Activated naive CD8-positive, alpha-beta T cell treated with anti-CD3 and anti-CD28 coated beads for 36 hours (primary cell): ENCODE measurements at places on chromosomes 6 and 20. TPM values are rescaled to one million over a fixed set of nuclear protein-coding genes. Genes with fewer than 3 reads are reported as not detected.

DNA sequence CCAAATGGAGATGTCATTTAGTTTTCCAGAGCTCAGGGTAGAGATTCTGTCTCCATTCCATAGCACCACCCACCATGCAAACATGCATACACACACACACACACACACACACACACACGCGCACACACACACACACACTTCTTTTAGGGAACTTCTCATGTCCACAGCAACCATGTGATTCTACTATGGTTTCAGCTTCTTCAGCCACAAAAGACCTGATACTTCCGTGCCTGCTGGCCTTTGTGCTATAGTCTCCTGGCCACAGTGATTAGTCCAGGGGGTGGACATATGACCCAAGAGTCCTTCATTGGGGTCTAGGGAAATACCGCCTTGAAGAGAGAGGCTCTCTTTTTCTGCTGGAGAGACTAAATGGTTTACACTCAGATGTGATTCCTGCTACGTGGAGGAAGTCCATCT lies 53.5 kb downstream of the CARMIL1 start:
- DNase-seq, result no peak
- H3K4me3 ChIP-seq, result no peak overlapping the region
- no peaks in the 10 kb centered on the region for H3K27me3 ChIP-seq
- H3K4me1 ChIP-seq, result peaks cover 23% of the 10 kb centered on the region

DNA sequence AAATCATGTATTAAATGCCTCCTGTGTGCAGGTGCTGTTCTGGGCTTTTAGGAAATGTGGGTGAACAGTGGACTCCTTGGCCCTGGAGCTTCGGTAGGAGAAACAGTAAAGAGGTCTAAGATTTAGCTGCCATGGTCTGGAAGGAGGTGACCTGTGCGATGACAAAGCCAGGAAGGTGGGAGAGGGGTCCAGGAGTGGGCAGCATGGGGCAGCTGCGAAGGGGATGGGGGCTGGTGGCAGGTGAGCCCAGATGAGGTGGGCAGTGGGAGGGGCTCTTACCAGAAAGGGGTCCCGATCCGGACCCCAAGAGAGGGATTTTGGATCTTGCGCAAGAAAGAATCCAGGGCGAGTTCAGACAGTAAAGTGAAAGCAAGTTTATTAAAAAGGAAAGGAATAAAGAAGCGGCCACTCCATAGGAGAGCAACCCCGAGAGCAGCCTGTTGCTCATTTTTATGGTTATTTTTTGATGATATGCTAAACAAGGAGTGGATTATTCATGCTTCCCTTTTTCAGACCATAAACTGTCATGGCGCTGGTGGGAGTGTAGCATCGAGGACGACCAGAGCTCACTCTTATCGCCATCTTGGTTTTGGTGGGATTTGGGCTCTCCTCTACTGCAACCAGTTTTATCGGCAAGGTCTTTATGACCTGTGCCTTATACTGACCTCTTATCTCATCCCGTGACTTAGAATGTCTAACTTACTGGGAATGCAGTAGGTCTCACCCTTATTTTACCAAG lies 38.7 kb downstream of the PRR18 start:
- H3K27ac ChIP-seq, result no peak overlapping the region
- H3K36me3 ChIP-seq, result no peaks in the 10 kb centered on the region
- H3K27me3 ChIP-seq, result peaks cover 3% of the 10 kb centered on the region
- no peaks in the 10 kb centered on the region for H3K4me1 ChIP-seq

DNA sequence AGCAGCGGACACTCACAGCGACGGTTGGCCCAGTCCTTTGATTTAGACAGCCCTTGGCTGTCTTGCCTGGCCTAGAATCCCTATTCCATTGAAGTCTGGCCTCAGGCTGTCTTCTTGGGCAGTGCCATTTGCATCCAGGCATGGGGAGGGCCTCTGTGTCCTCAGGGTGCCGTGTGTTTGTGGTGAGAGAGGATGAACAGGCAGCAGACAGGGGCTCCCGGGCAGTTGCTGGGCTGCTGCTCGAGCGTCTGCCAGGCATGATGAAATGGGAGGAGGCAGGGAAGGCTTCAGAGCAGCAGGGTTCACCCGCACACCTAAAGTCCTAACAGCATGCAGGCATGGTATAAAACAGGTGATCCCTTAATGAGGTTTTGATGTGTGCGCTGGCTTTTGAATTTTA lies 126.9 kb downstream of the SOBP start:
- no peak overlapping the region for H3K4me3 ChIP-seq
- no peaks in the 10 kb centered on the region for H3K36me3 ChIP-seq
- peaks cover 38% of the 10 kb centered on the region for H3K4me1 ChIP-seq

DNA sequence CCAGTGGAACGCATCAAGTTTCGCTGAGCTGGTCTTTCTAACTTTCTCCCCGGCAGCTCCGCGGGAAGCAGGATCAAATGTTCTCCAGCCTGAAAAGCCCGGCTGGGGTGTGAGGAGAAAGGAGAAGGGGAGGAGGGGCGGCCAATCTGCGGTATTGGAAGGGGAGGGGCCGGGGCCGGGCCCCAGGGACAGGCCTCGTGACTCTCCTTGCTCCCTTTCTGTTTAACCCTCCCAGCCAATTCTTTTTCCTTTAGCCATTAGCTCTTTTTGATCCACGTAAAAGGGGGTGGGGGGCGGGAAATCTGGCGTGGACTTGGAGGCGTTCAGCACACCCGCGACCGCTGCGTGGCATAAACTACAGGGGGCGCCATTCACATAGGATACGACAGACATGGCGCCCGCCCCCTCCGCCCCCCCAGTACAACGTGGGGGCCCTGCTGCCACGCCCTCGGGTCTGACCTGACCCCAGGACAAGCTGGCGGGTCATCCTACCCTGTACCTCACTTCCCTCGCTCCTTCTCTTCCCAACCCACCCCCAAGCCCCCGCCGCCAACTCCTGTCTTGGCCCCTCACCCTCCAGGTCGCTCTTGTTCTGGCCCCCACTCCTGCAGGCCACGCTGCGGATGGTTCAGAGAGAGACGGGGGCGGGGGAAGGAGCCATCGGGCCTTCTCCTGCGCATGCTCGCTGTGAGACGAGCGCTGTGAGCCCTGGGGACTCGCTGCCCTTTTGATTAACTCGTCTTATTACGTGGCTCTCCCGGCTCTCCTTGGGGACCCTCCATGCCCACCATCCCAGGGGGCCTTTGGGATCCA lies 7.8 kb upstream of the MDGA1 start:
- DNase-seq, result peak; percentile 79
- peaks cover 7% of the 10 kb centered on the region for H3K4me1 ChIP-seq
- H3K27ac ChIP-seq, result peak overlapping the region; percentile 76
- H3K36me3 ChIP-seq, result no peaks in the 10 kb centered on the region
- H3K27me3 ChIP-seq, result peaks cover 1% of the 10 kb centered on the region
- H3K4me3 ChIP-seq, result peak overlapping the region; percentile 77

DNA sequence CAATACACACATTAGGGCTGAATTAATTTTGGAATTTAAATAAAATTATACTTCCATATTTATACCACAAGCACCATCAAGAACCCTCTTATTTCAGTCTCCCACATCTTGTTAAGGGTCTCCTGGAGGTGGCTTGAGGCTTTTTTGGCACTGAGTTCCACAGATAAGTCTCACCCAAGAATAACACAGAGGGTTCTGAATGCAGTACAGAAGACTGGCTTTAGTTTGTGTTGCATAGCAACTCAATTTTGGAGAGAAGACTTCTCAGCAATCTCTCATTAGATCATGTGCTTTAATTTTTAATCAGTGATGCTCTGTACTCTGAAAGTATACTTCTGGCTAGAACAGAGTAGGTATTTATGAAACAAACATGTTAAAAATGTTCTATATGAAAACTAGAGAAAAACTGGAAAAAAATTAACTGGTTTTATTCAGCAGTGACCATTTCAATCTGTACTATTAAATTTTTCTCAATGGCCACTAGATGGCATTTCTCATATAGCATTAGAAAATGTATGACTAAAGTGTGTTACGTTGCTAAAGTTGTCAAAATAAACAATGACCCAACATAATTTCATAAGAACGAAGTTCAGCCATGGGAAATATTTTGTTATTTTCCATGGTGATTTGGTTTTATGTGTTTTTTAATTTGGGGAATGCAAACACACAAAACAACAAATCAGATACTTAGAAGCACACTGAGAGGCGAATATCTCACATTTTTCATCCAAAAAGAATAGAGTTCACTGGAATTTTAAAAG lies 32.7 kb upstream of the MAP7 start:
- H3K4me3 ChIP-seq, result no peak overlapping the region
- no peak overlapping the region for H3K27ac ChIP-seq
- H3K27me3 ChIP-seq, result no peaks in the 10 kb centered on the region

GRCh38 chr20:61926796-61927192 lies 138.9 kb downstream of the TAF4 start:
- DNase-seq, result no peak
- no peak overlapping the region for H3K4me3 ChIP-seq
- H3K27ac ChIP-seq, result no peak overlapping the region
- H3K36me3 ChIP-seq, result no peaks in the 10 kb centered on the region
- no peaks in the 10 kb centered on the region for H3K27me3 ChIP-seq
- no peaks in the 10 kb centered on the region for H3K4me1 ChIP-seq

- H3K27ac ChIP-seq, result peak overlapping the region; percentile 88
- peaks cover 35% of the 10 kb centered on the region for H3K4me1 ChIP-seq
- H3K36me3 ChIP-seq, result peaks cover 6% of the 10 kb centered on the region
- no peak overlapping the region for H3K4me3 ChIP-seq
- DNase-seq, result no peak
- no peaks in the 10 kb centered on the region for H3K27me3 ChIP-seq
These were observed 3.7 kb upstream of the RNASET2 start for GRCh38 chr6:166959911-166960608.

DNA sequence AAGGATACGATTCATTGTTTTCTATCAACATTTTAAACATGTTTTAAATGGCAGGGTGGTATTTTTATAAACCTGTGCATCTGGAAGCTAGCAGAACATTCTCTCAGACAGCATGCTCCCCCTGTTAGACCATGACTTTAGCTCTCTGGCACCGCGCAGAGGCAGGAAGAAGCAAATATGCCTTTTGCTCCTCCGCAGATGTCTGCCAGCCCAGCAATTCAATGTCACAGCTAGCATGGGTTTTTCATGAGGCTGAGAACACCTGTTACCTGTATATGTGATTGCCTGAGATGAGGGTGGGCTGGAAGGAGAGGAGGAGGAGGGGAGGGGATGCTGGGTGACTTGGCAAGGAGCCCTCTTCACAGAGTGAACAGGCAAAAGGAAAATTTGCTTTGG lies 6.7 kb downstream of the MTCH1 start:
- H3K36me3 ChIP-seq, result peaks cover 11% of the 10 kb centered on the region
- H3K4me1 ChIP-seq, result peaks cover 19% of the 10 kb centered on the region
- H3K27me3 ChIP-seq, result no peaks in the 10 kb centered on the region
- H3K27ac ChIP-seq, result peak overlapping the region; percentile 6
- no peak for DNase-seq

DNA sequence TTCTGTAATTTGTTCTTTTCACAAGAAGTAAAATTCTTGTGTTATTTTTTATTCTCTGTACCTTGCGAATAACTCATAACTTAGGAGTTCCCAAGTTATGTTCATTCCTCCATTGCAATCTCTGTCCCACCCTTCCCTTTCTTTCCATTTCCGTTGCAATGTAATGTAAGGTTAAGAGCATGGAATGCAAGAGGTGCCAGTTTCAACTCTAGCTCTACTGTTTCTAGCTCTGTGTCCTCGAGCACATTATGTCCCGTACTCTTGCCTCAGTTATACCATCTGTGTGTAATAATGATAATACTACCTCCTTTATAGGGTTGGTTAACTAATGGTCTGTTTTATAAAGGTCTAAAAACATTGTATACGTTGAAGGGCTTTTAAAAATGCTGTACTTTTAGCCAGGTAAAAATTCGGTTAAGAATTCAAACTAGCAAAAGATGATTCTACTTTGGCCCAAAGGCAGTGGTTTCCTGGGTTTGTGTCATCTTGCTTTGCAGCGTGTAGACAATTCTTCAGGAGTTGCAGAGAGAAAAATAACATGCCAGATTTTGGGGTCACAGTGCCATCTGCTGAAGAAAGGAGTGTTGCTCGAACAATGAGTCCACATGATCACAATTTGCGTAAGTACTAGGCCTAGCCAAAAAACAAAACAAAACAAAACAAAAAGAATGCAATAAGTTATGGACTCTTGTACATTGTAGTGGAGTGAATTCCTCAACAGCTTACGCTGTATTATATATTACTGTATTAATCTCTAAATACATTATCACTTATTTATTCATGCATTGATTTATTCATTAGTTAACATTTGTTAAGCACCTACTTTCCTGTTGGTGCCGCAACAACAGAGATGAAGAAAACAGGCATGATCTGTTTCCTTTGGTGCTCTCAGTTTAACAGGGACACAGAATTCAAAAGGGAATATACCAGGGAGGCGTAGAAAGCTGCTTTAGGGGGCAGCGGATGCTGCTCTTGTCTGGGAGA lies 10.0 kb upstream of the PFDN4 start:
- peaks cover 4% of the 10 kb centered on the region for H3K4me1 ChIP-seq
- DNase-seq, result no peak
- H3K4me3 ChIP-seq, result no peak overlapping the region
- no peaks in the 10 kb centered on the region for H3K36me3 ChIP-seq
- no peaks in the 10 kb centered on the region for H3K27me3 ChIP-seq
- H3K27ac ChIP-seq, result no peak overlapping the region

GRCh38 chr6:142331601-142332000 lies 29.8 kb downstream of the ADGRG6 start:
- H3K4me1 ChIP-seq, result peaks cover 24% of the 10 kb centered on the region
- DNase-seq, result no peak
- H3K27me3 ChIP-seq, result no peaks in the 10 kb centered on the region
- no peaks in the 10 kb centered on the region for H3K36me3 ChIP-seq
- H3K27ac ChIP-seq, result peak overlapping the region; percentile 27
- H3K4me3 ChIP-seq, result no peak overlapping the region

DNA sequence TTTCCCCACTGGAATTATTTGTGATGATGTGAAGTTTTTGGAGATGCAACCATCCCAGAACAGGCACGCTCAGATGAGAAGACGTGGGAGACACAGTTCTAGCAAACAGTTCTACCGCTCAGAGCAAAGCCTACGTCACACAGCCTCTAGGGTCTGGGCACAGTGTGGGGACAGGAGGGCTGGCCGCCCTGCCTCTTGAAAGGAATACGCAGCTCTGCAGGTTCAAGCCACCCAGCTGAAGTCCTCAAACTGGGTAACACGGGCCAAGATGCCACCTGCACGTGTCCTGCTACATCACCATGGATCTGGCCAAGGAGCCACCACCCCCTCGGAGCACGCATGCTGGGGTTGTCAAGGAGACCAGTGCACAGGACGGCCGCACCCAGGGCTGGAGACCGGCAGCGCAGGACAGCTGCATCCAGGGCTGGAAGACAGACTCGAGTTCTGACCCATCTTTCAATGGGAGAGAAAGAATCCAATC lies 75.0 kb downstream of the NOL4L start:
- H3K4me1 ChIP-seq, result peaks cover 87% of the 10 kb centered on the region
- peak overlapping the region; percentile 78 for H3K4me3 ChIP-seq
- H3K27ac ChIP-seq, result peak overlapping the region; percentile 88
- DNase-seq, result peak; percentile 44
- peaks cover 46% of the 10 kb centered on the region for H3K36me3 ChIP-seq

GRCh38 chr20:8783734-8784133 lies 285.2 kb upstream of the PLCB4 start:
- H3K4me1 ChIP-seq, result no peaks in the 10 kb centered on the region
- H3K27me3 ChIP-seq, result no peaks in the 10 kb centered on the region
- DNase-seq, result no peak
- no peaks in the 10 kb centered on the region for H3K36me3 ChIP-seq
- H3K27ac ChIP-seq, result no peak overlapping the region

GRCh38 chr6:63804381-63804956 lies 168.9 kb downstream of the PHF3 start:
- no peak overlapping the region for H3K27ac ChIP-seq
- no peak for DNase-seq
- H3K27me3 ChIP-seq, result peaks cover 3% of the 10 kb centered on the region
- no peak overlapping the region for H3K4me3 ChIP-seq

The HLA-F gene
- 181 TPM for total RNA-seq

The TRIM10 gene
- total RNA-seq, result not detected

The TGM2 gene
- total RNA-seq, result not detected

The PPP1R14C gene
- total RNA-seq, result 0.44 TPM

The LEMD2 gene
- total RNA-seq, result 33.1 TPM

The KCNK16 gene
- total RNA-seq, result not detected

The TEAD3 gene
- total RNA-seq, result 0.66 TPM
